ENCODE measurements at places on chromosomes 6 and 20. TPM values are rescaled to one million over a fixed set of nuclear protein-coding genes. Genes with fewer than 3 reads are reported as not detected.
A peak's percentile ranks its signal among the peaks of the same experiment; 100 is the strongest.

Gene C6orf52
- not detected for total RNA-seq

Gene DDO
- 0.18 TPM for total RNA-seq

Gene SPTLC3
- total RNA-seq: 1.4 TPM

Gene C20orf204
- total RNA-seq: 0.18 TPM

Gene ELOVL4
- 2.3 TPM for total RNA-seq

Gene C20orf202
- total RNA-seq: not detected

Gene MKKS
- total RNA-seq: 7.5 TPM

Gene ZC2HC1B
- total RNA-seq: not detected

Gene SYNCRIP
- 120 TPM for total RNA-seq

DNA sequence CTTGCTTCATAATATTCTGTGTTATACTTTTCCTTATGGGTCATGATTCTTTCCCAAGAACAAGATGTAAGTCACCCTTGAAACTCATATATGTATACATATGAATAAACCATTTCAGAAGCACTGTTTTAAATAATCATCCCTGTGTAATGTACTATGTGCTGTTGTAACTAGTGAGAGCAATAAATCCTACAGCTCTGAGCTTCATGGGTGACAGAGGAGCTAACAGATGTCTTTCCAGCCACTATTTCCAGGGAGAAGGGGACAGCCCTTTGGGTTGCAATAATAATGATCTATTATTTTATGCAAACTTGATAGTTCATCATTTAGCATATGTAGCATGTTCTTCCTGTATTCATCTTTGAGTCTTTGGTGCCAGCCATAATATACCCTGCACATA is 342.8 kb downstream of the KIF16B start:
- H3K4me1 ChIP-seq: no peaks in the 10 kb centered on the region
- H3K27ac ChIP-seq: no peak overlapping the region
- no peaks in the 10 kb centered on the region for H3K27me3 ChIP-seq
- no peak overlapping the region for H3K4me3 ChIP-seq
- no peak for DNase-seq

GRCh38 chr20:47397652-47398301 is 41.3 kb upstream of the ZMYND8 start:
- no peak overlapping the region for H3K27ac ChIP-seq
- H3K4me3 ChIP-seq: no peak overlapping the region
- peaks cover 1% of the 10 kb centered on the region for H3K4me1 ChIP-seq

DNA sequence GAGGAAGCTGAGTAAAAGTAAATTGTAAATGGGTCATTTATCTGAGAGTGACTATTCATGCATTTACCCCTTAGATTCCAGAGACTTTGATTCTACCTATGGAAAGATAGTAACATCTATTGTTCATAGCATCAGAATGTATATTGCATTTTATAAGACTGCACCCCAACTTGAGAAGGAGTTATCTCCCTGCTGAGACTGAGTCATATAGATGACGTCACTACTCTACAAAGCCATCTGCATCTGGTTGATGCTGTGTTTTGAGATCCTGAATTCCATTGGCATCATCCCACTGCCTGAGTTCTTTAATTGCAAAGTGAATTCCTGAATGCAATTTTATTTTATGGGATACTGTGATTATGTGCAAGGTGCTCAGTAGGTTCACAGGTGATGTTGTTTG is 444.0 kb upstream of the SLC35B3 start:
- H3K4me3 ChIP-seq: no peak overlapping the region
- H3K27me3 ChIP-seq: no peaks in the 10 kb centered on the region
- DNase-seq: no peak
- no peaks in the 10 kb centered on the region for H3K36me3 ChIP-seq

GRCh38 chr20:53164072-53164471 is 191.9 kb downstream of the TSHZ2 start:
- no peak for DNase-seq
- no peaks in the 10 kb centered on the region for H3K36me3 ChIP-seq
- no peaks in the 10 kb centered on the region for H3K4me1 ChIP-seq
- no peak overlapping the region for H3K27ac ChIP-seq

DNA sequence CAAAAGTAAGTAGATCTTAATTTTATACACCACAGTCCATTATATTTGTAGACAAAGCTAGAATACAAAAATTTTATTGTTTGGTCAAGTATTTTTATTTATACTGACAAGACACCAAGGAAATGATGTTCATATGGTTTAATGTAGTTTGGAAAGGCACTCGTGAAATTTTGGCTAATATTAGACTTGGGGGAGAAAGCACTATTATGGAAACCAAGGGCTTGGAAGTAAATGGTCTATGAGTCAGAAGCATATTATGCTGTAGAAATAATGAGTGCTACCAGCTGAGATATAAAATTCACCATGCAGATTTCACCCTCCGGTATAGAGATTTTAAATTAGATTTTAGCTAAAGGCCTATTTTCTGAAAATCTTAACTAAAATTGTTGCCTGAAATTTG is 233.6 kb downstream of the KCNQ5 start:
- H3K27ac ChIP-seq: no peak overlapping the region
- H3K27me3 ChIP-seq: no peaks in the 10 kb centered on the region
- no peaks in the 10 kb centered on the region for H3K36me3 ChIP-seq
- H3K4me3 ChIP-seq: no peak overlapping the region
- DNase-seq: peak; percentile 8

GRCh38 chr6:170056278-170056711 is 234.6 kb downstream of the DLL1 start:
- DNase-seq: no peak
- H3K27ac ChIP-seq: no peak overlapping the region
- no peaks in the 10 kb centered on the region for H3K36me3 ChIP-seq
- H3K4me1 ChIP-seq: no peaks in the 10 kb centered on the region
- H3K4me3 ChIP-seq: no peak overlapping the region

GRCh38 chr6:70062010-70062409 is 195.7 kb downstream of the COL19A1 start:
- no peak overlapping the region for H3K27ac ChIP-seq
- H3K27me3 ChIP-seq: no peaks in the 10 kb centered on the region
- no peaks in the 10 kb centered on the region for H3K36me3 ChIP-seq
- no peak overlapping the region for H3K4me3 ChIP-seq
- no peak for DNase-seq

DNA sequence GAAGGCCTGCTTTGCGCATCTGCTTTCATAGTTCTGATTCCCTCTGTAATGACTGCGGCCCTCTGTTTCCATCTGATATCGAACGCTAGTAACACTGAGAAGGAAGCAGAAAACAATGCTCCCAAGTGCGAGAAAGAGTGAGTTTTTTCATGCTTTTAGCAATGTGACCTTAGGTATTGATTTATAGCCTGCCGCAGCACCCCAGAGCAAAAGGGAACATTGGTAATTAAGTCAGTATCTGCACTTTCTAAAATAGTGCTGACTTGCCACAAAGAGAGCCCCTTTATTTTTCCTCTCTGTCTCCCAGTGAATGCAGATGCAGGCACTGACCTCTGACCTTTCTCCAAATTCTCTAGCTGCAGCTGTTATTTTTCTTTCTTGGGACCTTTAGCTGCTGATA is 129.8 kb downstream of the HDGFL1 start:
- DNase-seq: no peak
- no peaks in the 10 kb centered on the region for H3K4me1 ChIP-seq
- H3K27me3 ChIP-seq: no peaks in the 10 kb centered on the region
- H3K4me3 ChIP-seq: no peak overlapping the region
- no peak overlapping the region for H3K27ac ChIP-seq
- no peaks in the 10 kb centered on the region for H3K36me3 ChIP-seq

GRCh38 chr6:41460742-41461336 is 85.3 kb upstream of the FOXP4 start:
- no peak overlapping the region for H3K27ac ChIP-seq
- no peak for DNase-seq
- no peaks in the 10 kb centered on the region for H3K4me1 ChIP-seq
- peaks cover 33% of the 10 kb centered on the region for H3K27me3 ChIP-seq
- H3K36me3 ChIP-seq: no peaks in the 10 kb centered on the region

DNA sequence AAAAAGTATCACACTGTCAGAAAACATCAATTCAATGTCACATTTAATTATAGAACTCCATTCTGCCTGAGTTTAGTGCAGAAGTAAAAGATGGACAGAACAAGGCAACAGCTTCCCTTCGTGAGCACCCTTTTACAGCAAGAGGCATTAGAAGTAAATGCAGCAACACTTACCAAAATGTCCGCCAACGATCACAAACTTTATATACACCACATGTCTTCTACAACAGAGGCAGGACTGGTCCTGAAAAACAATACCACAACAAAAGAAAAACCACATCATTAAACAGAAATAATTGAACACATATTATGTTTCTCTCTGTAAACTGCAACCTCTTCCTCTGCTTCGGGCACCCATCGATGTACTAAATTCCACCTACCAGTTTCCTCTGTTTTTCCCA is 92.9 kb downstream of the FYN start:
- no peak overlapping the region for H3K27ac ChIP-seq
- peaks cover 4% of the 10 kb centered on the region for H3K4me1 ChIP-seq
- H3K4me3 ChIP-seq: no peak overlapping the region
- DNase-seq: no peak
- no peaks in the 10 kb centered on the region for H3K27me3 ChIP-seq

DNA sequence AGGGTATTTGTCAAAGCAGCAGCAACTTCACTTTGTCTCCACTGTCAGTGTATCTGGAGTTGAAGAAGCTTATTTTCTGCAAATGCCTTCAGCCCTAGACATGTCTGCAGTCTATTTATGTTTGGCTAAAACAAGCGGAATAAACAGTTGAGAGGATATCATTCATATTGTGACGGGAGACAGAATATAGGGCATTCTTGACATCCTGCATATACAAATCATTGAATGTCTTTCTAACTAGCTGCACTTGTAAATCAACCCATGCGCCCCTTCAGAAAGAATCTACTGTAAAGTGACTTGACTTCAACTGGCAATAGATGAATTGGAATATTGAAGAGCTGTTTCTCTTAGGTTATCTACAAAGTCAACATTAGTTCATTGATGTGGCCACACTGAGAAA is 258.9 kb downstream of the TSHZ2 start:
- no peak for DNase-seq
- no peak overlapping the region for H3K27ac ChIP-seq
- H3K27me3 ChIP-seq: no peaks in the 10 kb centered on the region
- no peaks in the 10 kb centered on the region for H3K4me1 ChIP-seq
- no peak overlapping the region for H3K4me3 ChIP-seq
- no peaks in the 10 kb centered on the region for H3K36me3 ChIP-seq

GRCh38 chr6:126227833-126228702 is 111.8 kb upstream of the CENPW start:
- H3K4me3 ChIP-seq: no peak overlapping the region
- H3K4me1 ChIP-seq: no peaks in the 10 kb centered on the region
- no peak for DNase-seq

DNA sequence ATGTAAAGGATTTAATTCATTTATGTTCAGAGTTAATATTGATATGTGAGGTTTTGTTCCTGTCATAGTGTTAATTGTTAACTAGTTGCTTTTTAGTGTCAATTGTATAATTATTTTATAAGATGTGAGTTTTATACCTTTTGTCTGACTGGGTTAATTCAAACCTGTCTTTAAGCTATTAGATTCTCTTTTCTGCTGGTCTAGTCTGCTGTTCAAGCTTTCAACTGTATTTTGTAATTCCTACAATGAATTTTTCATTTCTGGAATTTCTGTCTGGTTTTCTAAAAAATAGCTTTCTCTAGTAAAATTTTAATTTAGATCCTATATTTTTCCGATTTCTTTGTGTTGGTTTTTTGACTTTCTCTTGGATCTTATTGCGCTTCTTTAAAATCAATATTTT is 26.5 kb downstream of the IGF2R start:
- DNase-seq: no peak
- H3K27ac ChIP-seq: no peak overlapping the region
- no peaks in the 10 kb centered on the region for H3K27me3 ChIP-seq

GRCh38 chr6:117423754-117424153 is 2.0 kb downstream of the ROS1 start:
- no peak for DNase-seq
- H3K4me3 ChIP-seq: no peak overlapping the region
- no peak overlapping the region for H3K27ac ChIP-seq
- H3K27me3 ChIP-seq: peaks cover 1% of the 10 kb centered on the region

DNA sequence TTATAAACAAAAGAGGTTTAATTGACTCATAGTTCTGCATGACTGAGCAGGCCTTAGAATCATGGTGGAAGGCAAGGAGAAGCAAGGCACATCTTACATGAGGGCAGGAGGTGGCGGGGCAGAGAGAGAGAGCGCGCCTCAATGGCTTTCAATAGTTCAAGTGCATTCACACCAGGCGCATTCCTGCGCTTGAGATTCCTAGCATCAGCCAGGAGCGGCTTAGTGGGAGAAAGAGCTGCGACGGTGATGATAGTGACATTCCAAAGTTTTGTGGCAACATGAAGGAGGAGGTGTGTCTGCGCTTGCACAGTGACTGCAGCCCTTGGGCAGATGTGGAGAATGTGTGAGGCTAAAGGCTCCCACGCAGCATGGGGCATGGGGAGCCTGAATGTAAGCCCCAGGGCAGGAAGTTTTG is 25.0 kb upstream of the EMILIN3 start:
- H3K27ac ChIP-seq: no peak overlapping the region
- no peak for DNase-seq
- peaks cover 4% of the 10 kb centered on the region for H3K4me1 ChIP-seq
- H3K4me3 ChIP-seq: no peak overlapping the region
- peaks cover 6% of the 10 kb centered on the region for H3K27me3 ChIP-seq
- H3K36me3 ChIP-seq: no peaks in the 10 kb centered on the region

DNA sequence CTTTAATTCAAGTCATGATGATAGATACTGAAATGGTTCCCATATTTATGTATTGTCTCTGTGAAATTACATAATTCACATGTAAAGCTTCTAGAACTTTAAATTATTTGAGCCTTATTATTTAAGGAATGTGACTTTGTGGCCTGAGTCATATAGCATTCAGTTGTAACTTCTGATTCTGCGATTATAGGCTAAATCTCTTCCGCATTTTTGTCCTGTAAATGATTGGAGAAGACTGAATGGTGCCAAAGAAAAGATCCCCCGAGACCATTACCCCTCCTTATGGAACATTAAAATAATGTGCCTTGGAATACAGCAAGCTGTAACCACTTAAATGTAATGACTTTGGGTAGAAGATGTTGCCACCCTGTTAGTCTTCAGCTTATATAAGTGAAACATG is 63.3 kb upstream of the MAP7 start:
- DNase-seq: peak; percentile 19
- H3K4me1 ChIP-seq: peaks cover 16% of the 10 kb centered on the region
- H3K27me3 ChIP-seq: no peaks in the 10 kb centered on the region
- no peak overlapping the region for H3K27ac ChIP-seq

DNA sequence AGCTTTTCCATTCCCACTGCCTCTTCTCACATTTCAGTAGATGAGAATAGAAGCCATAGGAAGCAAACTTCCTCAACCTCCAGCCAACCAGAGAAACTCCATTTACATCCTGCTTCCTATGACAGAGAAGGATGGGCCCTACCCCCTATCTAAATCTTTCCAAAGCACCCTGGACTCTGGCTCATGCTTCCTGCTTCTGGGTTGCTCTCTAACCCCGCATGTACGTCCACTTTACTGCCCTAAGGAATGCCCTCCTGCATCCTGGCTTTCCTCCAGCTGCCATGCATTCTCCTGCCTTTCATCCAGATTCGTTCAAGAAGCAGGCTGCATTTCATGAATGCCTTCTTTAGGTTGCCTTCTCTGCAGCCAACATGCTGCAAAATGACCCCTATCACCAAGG is 91.9 kb downstream of the FAM217A start:
- H3K4me1 ChIP-seq: peaks cover 6% of the 10 kb centered on the region
- DNase-seq: peak; percentile 52
- H3K4me3 ChIP-seq: no peak overlapping the region
- no peaks in the 10 kb centered on the region for H3K36me3 ChIP-seq
- H3K27me3 ChIP-seq: no peaks in the 10 kb centered on the region

GRCh38 chr6:105774247-105774646 is 311.9 kb upstream of the PRDM1 start:
- H3K36me3 ChIP-seq: no peaks in the 10 kb centered on the region
- no peak for DNase-seq
- no peaks in the 10 kb centered on the region for H3K27me3 ChIP-seq
- H3K4me3 ChIP-seq: no peak overlapping the region

Measured in IMR-90 (cell line).